ENCODE measurements at places on chromosomes 16 and 17. TPM values are rescaled to one million over a fixed set of nuclear protein-coding genes. Genes with fewer than 3 reads are reported as not detected.

MYCBPAP gene
- under 0.01 TPM for total RNA-seq

SUMO2 gene
- 133 TPM for total RNA-seq

SAMD14 gene
- total RNA-seq: 1.4 TPM

CDH13 gene
- 45.8 TPM for total RNA-seq

NRN1L gene
- not detected for total RNA-seq
